GF-D8 (cell line): ENCODE measurements at places on chromosomes 7 and 10.
A peak's percentile ranks its signal among the peaks of the same experiment; 100 is the strongest.

- no peak for DNase-seq
These were observed 122.0 kb upstream of the TCERG1L start for GRCh38 chr10:131433568-131433967.

DNA sequence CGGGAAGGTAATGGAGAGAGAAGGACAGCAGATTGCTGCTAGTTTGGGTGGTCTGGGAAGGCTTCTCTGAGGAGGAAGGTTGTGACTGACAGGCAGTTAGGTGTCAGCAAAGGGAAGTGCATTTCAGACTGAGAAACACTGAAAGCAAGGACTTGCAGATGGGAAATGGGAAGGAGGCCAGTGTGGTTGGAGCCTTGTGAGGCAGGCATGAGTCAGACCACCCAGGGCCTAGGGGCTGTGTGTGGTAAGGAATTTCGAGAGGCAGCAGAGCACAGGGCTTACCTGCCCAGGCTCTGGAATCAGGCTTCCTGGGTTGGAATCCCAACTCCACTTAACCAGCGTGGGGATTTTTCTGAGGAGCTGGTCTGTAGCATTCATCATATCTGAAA, 53.5 kb downstream of the NRF1 start:
- no peak for DNase-seq

DNA sequence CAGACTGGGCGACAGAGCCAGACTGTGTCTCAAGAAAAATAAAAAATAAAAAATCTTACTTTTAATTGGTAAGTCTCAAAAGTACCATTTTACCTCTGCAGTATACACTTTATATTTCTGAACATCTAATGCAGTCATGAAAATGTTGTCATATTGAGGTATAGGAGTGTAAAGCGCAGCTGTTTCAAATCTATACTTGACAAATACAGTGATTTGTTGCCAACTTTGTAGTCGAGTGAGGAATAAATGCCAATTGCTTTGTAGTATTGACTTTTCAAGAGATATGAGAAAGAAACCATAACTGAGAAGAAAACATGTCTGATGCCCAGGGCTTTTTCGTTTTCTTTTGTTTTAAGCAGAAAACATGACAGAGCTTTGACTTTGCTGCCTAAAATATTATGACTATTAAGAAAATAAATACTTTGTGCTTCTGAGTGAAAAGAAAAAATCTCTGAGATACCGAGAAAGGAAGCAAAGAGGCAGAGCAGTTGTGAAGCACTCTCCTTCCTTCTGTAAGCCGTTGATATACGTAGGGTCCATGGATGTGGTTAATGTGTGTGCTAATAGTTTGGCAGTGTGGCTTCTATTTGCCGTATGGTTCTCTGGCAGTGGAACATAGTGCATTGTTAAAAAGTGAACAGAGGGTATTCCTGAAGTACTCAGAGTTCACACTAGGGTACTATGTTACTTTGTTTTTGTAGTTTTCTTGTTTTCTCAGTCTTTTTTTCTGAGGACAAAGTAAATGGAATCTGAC, 38.2 kb downstream of the AVL9 start:
- DNase-seq = peak; percentile 58

GRCh38 chr7:74010407-74010806, 17.6 kb upstream of the ELN start:
- DNase-seq = no peak

GRCh38 chr7:66683770-66684123, 55.1 kb downstream of the KCTD7 start:
- DNase-seq = no peak

DNA sequence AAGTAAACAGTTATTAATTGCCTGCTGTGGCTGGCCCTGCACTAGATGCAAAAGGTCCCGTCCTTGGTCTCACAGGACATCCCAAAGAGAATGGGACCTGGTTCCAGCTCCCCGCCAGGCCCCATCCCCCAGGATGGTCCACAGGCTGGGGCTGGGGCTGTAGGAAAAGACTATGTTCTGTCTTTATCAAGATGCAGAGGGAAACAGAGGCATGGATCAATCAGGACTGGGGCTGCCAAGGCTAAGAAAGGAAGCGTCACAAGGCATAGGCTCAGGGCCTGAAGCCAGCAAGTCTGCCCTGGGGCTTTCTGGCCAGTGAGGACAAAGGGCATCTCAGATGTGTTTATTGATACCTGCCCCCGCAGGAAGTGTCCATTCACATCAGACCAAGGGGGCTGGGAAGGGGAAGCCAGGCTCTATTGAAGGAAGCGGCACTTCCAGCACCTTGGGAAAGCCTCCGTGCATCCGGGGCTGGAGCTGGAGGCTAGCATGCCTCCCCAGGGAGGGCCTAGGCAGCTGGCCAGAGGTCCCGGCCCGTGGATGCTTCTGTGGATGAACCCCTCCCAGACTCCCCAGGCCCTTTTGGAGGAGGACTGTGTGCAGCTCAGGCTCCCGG, 5.8 kb downstream of the VSIR start:
- no peak for DNase-seq
